ENCODE measurements at places on chromosomes 11 and 22. TPM values are rescaled to one million over a fixed set of nuclear protein-coding genes. Genes with fewer than 3 reads are reported as not detected.

The RIC3 gene
- 1.6 TPM for total RNA-seq

The GAB2 gene
- total RNA-seq, result 19.9 TPM

The CEND1 gene
- total RNA-seq, result 0.32 TPM

The BARX2 gene
- total RNA-seq, result not detected

The KRTAP5-8 gene
- 0.22 TPM for total RNA-seq

The RAB3IL1 gene
- 8.5 TPM for total RNA-seq

The C11orf86 gene
- not detected for total RNA-seq

The OR8H3 gene
- not detected for total RNA-seq

The CD248 gene
- 29.1 TPM for total RNA-seq

The RASL10A gene
- total RNA-seq, result not detected

The SIAE gene
- total RNA-seq, result 13.1 TPM
